ENCODE measurements at places on chromosomes 1 and 21.
A peak's percentile ranks its signal among the peaks of the same experiment; 100 is the strongest.

GRCh38 chr1:110012100-110012780 is 22.2 kb upstream of the STRIP1 start:
- no peak for DNase-seq

DNA sequence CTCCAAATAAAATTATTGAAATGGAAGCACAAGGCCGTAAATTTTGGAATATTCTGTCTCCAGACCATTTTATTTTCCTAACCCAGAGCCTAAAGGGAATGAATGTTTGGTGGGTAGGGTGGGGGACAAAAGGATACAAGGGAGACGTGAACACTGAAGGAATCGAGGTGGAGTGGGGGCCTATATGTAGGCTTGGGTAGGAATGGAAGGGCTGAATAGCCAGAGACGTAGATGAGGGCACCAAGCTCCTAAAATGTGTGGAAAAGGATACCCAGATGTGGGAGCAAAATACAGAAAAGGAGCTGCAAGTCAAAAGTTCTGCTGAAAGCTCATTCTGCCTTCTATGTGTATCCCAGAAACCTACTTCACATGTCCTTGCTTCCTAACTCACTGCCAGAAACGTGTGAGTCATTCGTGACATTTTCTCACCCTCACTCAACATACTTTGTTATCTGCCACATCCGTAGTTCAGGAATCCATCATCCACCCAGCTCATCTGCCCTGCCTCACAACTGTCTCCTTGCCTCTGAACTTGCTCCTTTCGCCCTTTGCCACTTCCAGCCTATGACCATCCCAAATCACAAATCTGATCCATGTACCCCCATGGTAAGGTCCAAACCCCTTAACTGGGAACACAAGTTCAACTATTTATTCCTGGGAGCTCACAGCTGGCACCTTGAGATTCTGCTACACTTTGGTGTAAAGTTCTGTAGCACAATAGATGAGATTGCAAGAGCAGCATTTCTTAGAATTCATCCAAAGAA is 84.1 kb upstream of the PRDX6 start:
- DNase-seq, result no peak

DNA sequence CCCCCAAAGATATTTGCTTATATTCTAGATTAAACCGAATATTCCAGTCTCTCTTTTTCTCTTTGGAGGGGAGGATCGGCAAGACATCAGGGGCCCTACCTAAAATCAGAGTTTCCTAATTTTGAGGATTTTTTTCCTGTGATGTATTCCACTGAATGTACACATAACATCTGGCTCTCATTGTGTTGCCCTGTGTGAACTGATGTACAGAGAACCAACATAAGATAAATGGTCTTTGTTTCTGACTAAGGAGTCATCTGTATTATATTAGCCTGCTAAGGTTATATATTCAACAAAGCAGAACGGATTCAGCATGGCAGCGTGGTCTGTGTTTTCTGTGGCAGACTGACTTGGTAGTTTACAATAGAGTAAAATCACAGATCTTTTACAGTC is 114.8 kb upstream of the NCAM2 start:
- no peak for DNase-seq

DNA sequence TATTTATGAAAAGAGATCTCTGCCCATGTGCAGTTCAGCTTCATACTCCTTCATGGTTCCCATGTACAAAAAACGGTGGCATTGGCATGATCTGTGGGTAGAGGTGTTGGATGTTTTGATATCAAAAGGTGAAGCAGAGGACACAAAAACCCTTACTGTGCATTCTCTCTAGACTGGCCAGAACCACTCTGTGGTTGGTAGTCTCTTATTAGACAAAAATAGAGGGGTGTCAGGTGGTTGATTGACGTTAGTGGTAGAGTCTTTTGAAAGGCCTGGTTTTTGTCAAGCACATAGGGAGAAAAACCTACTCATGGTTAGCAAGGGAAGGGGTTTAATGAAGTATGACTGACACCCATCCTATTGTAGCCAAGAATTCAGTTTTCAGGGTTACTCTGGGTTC is 400.0 kb upstream of the TMPRSS15 start:
- DNase-seq, result no peak

DNA sequence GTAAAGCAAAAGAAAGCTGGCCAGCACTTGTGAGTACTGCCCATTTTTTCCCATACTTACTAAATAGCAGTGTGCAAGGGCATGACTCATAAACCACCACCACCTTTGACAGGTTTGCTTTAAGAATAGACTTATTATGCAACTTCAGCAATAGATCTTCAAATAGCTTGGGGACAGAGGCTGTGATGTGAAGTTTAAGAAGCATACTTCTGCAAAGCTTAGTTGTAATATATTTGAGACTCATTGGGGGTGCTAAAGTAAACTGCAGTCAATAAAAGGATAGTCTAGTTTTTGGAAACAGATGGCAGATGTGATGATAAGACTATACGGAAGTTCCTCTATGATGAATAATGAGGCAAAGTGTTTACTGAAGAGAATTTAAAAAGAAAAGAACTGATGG is 210.0 kb downstream of the PLA2G4A start:
- DNase-seq, result no peak

DNA sequence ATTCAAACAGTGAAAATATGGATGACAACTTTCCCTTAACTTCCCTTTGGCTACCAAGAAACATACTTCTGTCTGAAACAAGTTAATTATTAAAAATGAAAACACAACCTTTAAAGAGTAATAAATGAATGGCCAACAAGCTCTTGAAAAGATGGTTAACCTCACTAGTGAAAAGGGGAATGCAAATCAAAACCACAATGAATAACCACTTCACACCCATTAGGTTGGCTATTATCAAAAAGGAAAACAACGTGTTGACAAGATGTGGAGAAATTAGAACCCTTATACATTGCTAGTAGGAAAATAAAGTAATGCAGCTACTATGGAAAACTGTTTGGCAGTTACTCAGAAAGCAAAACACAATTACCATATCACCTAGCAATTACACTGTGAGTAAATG is 14.1 kb downstream of the COP1 start:
- no peak for DNase-seq

DNA sequence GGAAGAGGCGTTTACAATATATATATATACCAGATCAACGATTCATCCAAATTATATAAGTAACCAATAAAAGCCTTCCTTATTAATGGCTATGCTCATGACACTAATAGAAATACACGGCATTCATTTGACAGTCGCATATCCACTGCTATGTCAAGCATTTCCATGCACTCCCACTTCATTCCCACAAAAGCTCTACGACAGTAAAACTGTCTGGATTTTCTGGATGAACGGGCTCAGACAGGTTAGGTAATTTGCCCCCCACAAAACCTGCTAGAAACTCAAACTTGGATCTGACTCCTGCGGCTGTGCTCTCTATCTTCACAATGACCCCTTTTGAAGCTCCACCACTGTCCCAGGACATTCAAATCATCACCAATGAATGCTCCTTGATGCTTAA is 11.4 kb downstream of the DNAJC11 start:
- no peak for DNase-seq

DNA sequence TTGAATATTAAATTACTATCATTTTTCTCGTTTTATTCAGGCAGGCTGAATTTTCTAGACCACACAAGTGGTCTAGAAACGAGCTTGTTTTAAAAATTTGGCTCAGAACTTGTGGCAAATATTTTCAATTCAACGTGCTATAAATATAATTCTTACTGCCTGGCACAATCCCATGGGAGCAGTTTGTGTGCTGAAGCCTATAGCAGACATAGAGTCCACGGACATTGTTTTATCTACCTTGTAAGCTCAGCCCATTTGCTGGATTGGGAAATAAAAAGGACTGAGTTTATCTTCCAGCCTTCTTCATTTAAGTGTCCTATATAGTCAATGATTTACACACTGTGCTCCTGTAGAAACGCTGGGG is 103.4 kb downstream of the ZBTB18 start:
- DNase-seq, result no peak

GRCh38 chr1:32241001-32241763 is 5.8 kb upstream of the FAM167B start:
- DNase-seq, result peak; percentile 64

GRCh38 chr1:201131398-201131797 is 4.4 kb upstream of the ASCL5 start:
- DNase-seq, result no peak

GRCh38 chr1:39406533-39407450 is 84.6 kb upstream of the BMP8A start:
- no peak for DNase-seq

GRCh38 chr1:226366290-226366689 is 41.6 kb downstream of the PARP1 start:
- DNase-seq, result no peak

All from gastrocnemius medialis (tissue), 4 donors.